Osteocyte (in vitro differentiated cells): ENCODE measurements at places on chromosomes 16 and 17. TPM values are rescaled to one million over a fixed set of nuclear protein-coding genes. Genes with fewer than 3 reads are reported as not detected.

PIRT gene
- not detected in 2 replicates for total RNA-seq

EMP2 gene
- 4.7 and 5.9 TPM in 2 replicates for total RNA-seq

BEAN1 gene
- 0.39 and 0.97 TPM in 2 replicates for total RNA-seq

ZNF423 gene
- 25.1 and 26.5 TPM in 2 replicates for total RNA-seq

AIPL1 gene
- total RNA-seq = not detected in 2 replicates

PERCC1 gene
- not detected in 2 replicates for total RNA-seq

APOH gene
- not detected in 2 replicates for total RNA-seq

MYO15A gene
- total RNA-seq = 0.21 and 0.37 TPM in 2 replicates

PRSS8 gene
- total RNA-seq = not detected in 2 replicates

OR4D1 gene
- total RNA-seq = 0.11 TPM in 1 of 2 replicates, not detected in the other

SLC5A10 gene
- total RNA-seq = not detected in 2 replicates

SERPINF2 gene
- 0.38 and 0.50 TPM in 2 replicates for total RNA-seq

ZG16 gene
- total RNA-seq = not detected in 2 replicates

CBLN1 gene
- total RNA-seq = not detected in 2 replicates

PYDC1 gene
- total RNA-seq = not detected in 2 replicates

TRAF7 gene
- total RNA-seq = 78.1 and 84.9 TPM in 2 replicates

NOS2 gene
- total RNA-seq = not detected in 2 replicates

CMTM4 gene
- total RNA-seq = 22.8 and 24.4 TPM in 2 replicates

HS3ST3A1 gene
- 7.5 and 9.3 TPM in 2 replicates for total RNA-seq

RNF227 gene
- total RNA-seq = 2.3 and 3.0 TPM in 2 replicates

ZFPM1 gene
- total RNA-seq = 5.6 and 5.7 TPM in 2 replicates

MEOX1 gene
- total RNA-seq = not detected in 2 replicates

CDT1 gene
- 5.6 and 6.6 TPM in 2 replicates for total RNA-seq

TBC1D3K gene
- not detected in 2 replicates for total RNA-seq

KRT15 gene
- total RNA-seq = not detected in 2 replicates

DNAI2 gene
- total RNA-seq = not detected in 2 replicates

ABCA8 gene
- total RNA-seq = 34.1 and 37.0 TPM in 2 replicates

PNMT gene
- 1.9 and 2.4 TPM in 2 replicates for total RNA-seq

KRTAP9-6 gene
- not detected in 2 replicates for total RNA-seq

ADGRG3 gene
- total RNA-seq = not detected in 2 replicates

CTRB2 gene
- not detected in 2 replicates for total RNA-seq

SP6 gene
- 0.16 TPM in 1 of 2 replicates, not detected in the other for total RNA-seq

SLC5A11 gene
- total RNA-seq = not detected in 2 replicates

RAP1GAP2 gene
- 6.3 and 7.8 TPM in 2 replicates for total RNA-seq

CCL5 gene
- not detected in 2 replicates for total RNA-seq

CLEC3A gene
- total RNA-seq = not detected in 2 replicates

PSKH1 gene
- total RNA-seq = 43.9 and 45.5 TPM in 2 replicates

ACSM5 gene
- 2.3 and 2.7 TPM in 2 replicates for total RNA-seq

MEIOC gene
- 0.75 TPM in 1 of 2 replicates, not detected in the other for total RNA-seq

KRT12 gene
- not detected in 2 replicates for total RNA-seq

C1QL1 gene
- 1.2 and 1.4 TPM in 2 replicates for total RNA-seq

RNU2-1 gene
- 5,002 and 5,011 TPM in 2 replicates for total RNA-seq

CD300LG gene
- total RNA-seq = not detected in 2 replicates

ZNF594 gene
- total RNA-seq = 9.2 and 10.4 TPM in 2 replicates

DUXB gene
- total RNA-seq = not detected in 2 replicates

SLC52A1 gene
- total RNA-seq = not detected in 2 replicates

AURKB gene
- 13.3 and 15.7 TPM in 2 replicates for total RNA-seq

CD7 gene
- total RNA-seq = 1.0 TPM in 2 replicates

TMEM132E gene
- total RNA-seq = not detected in 2 replicates

NSMCE1 gene
- 26.4 and 28.3 TPM in 2 replicates for total RNA-seq

HOXB6 gene
- total RNA-seq = not detected in 2 replicates

RSKR gene
- 7.9 and 10.3 TPM in 2 replicates for total RNA-seq

CCL3 gene
- not detected in 2 replicates for total RNA-seq

PLA2G10 gene
- total RNA-seq = not detected in 2 replicates

CCL7 gene
- total RNA-seq = not detected in 2 replicates

SPNS3 gene
- not detected in 2 replicates for total RNA-seq

ZSCAN10 gene
- total RNA-seq = not detected in 2 replicates
